Esophagus muscularis mucosa (tissue), 4 donors: ENCODE measurements at places on chromosomes 2 and 18. TPM values are rescaled to one million over a fixed set of nuclear protein-coding genes. Genes with fewer than 3 reads are reported as not detected.

- no peak for DNase-seq
These were observed 43.5 kb downstream of the PSTPIP2 start for GRCh38 chr18:46028536-46028891.

- no peak for DNase-seq
These were observed 24.8 kb upstream of the LMAN1 start for GRCh38 chr18:59383851-59384250.

FABP1 gene
- total RNA-seq: not detected

DNA sequence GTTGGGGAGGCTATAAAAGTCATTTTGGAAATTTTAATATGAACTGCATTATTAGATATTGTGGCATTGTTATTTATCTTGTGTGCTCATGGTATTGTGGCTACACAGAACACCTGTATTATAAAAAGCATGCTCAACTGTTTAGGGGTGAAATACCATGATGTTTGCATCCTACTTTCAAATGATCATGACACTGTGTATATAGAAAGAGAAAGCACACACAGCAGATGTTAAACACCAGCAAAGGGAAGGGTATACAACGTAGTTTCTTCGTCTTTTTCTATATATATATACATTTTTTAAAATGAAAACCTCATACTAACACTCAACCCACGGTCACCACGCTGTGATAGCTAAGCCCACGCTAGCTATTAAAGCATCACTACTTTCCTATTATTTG, 27.1 kb downstream of the STARD7 start:
- DNase-seq: no peak

MAL gene
- total RNA-seq: 42.8 TPM

FAM124B gene
- 2.5 TPM for total RNA-seq

- DNase-seq: no peak
These were observed 71.1 kb downstream of the ANKRD44 start for GRCh38 chr2:197239434-197239833.

DNA sequence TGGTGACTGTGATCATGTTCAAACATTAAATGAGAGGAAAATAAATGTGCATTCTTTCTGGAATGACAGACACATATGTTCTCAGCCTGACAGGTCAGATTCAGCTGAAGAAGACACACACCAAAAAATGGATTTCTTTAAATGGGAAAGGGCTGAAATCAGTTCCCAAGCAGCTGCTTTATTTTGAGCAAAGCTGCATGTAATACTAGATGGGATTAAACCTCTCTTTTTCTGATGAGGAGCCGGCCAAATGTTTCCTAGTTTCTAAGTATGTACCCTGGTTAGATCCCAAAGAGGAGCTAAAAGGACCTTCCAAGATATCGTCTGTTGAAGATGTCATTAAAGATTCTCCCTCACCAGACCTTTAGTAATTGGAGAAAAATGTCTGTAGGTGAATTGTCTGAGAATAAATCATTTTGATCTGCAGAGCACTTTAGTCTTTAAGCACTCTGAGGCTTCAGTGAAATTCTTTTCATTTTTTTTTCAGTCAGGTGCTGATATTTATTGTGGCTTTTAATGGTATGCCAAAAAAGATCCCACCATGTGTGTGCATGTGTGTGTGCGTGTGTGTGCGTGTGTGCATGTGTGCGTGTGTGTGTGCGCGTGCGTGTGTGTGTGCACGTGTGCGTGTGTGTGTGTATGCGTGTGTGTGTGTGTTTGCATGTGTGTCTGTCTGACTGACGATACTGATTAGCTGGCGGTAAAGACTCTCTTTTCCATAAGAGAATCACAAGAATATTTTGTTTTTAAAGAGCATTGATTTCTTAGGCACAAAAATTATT, 175.8 kb downstream of the IRS1 start:
- DNase-seq: no peak

DNA sequence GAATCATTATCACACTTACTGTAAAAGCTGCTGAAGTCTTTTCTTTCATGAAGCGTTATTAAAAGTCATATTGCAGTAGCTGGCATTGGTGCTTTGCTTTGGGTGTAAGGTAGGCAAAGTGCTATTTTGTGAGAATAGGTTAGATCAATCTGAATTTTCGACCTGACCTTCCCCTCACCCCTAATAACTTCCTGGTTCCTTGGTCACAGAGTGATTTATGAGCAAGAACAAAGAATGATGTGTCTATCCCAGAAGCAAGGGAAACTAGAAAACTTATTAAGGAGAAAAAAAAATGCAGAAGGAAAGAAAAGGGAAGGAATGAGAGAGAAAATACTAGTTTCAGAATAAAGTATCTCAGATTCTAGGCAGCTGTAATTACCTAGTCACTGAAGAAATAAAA, 163.1 kb upstream of the MEIS1 start:
- no peak for DNase-seq

SDC1 gene
- 0.33 TPM for total RNA-seq

DNA sequence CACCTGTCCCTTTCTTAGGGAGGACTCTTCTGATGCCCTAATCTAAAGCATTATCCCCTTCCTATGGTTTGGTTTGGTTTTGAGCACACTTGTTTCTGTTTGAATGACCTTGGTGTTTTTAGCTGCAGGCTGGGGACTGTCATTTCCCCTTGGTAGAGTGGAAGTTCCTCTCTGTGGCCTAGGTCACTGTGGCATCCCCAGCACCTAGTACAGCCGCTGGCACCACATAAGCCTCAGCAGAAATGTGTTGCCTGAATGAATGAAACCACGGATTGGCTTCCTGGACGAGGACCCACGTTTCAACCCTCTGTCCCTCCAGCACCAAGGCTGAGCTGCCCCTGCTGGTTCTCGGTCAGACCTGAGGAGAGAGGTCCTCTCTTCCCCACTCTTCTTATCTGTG, 159.9 kb downstream of the CTIF start:
- DNase-seq: no peak

DNA sequence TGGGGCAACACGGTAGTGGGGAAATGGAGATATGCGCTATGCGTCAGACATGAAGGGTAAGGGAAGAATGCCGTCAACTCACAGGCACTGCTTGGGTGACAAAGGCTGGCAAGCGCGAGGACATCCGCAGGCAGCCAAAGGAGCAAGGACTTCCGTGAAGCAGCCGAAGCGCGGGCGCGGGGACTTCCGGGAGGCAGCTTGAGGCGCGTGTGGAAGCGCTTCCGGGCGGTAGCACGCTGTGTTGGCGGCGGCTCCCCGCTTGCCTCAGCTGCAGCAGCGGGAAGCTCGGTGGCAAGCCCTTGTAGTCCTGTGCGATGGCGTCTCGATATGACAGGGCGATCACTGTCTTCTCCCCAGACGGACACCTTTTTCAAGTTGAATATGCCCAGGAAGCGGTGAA, at the start of gene PSMA8:
Gene PSMA8, plus strand, starts transcription at position 218 of the 400 bp plus-strand sequence. Its CDS starts 97 bp downstream, at position 315.
- DNase-seq: no peak

GALR1 gene
- under 0.01 TPM for total RNA-seq

- no peak for DNase-seq
These were observed 164.1 kb upstream of the RASGRP3 start for GRCh38 chr2:33312355-33312754.

DNA sequence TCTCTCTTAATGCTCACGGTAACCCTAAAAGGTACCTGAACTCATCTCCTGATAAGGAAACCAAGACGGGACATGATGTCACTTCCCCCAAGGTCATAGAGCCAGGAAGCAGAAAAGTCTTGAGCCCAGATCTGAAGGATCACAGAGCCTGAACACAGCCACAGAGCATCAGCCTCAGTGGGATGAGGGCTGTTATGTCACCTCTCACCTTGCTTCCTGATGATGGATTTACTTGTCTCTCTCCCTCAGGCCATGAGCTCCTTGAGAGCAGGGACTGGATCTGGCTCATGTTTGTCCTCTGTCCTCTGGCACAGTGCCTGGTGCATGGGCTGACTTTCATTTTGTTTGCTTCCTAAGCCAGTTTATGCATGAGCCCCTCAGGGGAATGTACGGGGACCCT, 54.2 kb downstream of the SERTAD2 start:
- no peak for DNase-seq

STK17B gene
- 6.9 TPM for total RNA-seq

DNA sequence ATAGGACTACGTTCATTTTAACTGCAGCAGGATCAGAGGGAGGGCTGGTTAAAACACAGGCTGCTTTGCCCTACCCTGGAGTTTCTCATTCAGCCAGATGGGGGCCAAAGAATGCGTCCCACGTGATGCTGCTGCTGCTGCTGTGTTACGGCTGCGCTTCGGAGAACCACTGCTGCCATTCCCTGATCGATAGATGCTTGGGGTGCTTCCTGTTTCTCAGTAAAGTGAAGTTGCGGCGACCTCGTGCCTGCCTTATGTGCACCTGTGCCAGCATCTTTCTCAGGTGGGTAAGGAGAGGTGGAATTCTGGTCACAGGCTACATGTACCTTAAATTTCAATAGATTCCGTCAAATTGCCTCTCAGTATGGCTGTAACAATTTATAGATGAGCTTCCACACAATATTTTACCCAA, 24.7 kb upstream of the TOGARAM2 start:
- DNase-seq: no peak

DNA sequence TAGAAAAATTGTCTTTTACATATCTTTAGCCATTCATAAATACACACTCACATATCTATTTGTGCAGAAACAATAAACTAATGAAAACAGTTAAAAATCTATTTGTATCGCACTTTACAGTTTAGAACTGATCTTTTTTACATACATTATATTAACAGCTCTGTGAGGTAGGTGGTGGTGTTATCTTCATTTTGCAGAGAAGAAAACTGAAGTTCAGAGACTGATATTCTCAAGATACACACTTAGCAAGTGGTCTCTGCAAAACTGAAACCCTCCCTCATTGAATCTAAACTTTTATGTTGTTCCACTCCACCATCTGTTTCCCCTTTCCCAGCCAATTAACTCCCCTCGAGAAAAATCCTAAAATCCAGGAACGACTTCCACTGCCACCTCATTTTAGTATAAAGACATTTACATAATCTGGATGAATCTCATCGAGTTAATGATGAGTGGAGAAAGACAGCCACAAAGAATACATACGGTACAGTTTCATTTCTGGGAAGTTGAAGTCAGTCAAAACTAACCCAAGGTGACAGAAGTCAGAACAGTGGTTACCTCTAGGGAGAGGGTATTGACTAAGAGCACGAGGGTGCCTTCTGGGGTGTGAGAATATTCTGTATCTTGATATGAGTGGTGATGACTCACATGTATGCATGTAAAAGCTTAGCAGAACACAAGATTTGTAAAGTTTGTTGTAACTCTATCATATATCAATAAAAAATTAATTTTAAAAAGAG, 524.2 kb upstream of the TCF4 start:
- no peak for DNase-seq

DNA sequence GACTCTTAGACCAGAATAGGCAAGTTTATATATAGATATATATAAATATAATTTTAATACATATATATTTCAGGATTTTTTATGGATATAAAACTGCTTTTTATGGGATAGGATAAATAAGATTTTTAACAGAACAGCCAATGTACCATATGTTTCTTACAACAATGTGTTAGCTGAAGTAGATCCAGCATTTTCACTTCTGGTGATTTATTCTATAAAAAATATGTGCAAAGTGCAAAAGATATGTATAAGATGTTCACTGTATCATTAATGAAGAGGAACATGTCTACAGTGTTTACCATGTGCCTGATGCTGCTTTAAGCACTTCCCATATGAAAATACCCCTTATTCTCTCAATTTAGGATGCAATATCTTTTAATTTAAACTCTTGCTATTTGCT, 22.2 kb upstream of the GPR75 start:
- no peak for DNase-seq

EPG5 gene
- 32.4 TPM for total RNA-seq

TEKT4 gene
- total RNA-seq: not detected

GRCh38 chr2:120289221-120289906, 36.7 kb downstream of the RALB start:
- no peak for DNase-seq

DNA sequence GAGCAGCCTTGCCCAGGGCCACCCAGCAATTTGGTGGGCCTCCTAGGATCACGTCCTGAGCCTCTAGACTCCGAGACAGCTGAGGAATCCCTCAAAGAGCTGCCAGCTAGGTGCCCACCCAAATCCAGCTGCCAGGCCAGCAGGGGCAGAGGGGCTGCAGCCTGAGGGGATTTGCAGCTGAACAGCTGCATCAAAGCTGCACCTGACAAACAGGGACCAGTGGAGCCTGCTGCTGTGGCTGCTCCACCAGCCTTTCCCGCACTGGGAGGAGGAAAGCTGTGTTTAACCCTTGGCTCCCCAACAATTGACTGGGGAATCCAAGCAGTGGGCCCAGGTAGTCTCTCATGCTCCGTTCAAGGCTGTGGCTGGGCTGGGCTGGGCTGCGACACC, 8.2 kb downstream of the ADRA2B start:
- no peak for DNase-seq

LAMA1 gene
- 0.17 TPM for total RNA-seq

FAM237A gene
- not detected for total RNA-seq

EML6 gene
- 0.99 TPM for total RNA-seq

LINC00305 gene
- total RNA-seq: not detected

DNA sequence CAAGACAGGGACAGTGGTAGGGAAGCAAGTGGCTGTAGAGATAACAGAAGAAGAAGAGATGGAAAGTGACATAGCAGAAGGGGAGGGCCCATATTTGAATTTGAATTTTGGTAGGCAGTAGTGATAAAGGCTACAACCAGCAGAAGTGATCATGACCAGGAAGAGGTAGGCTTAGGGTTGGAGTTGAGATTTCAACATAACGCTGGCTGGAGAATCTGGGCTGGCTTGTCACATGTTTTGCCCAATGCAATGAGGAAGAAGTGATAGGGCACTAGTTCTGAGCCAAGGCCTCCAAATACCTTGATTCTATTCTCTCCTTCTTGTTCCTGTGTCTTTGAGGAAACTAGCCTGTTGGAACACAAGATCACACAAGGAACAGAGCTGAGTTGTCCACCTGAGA, 69.4 kb downstream of the SCG2 start:
- DNase-seq: no peak

TNS1 gene
- total RNA-seq: 1,001 TPM

- no peak for DNase-seq
These were observed 27.5 kb upstream of the KCTD1 start for GRCh38 chr18:26575865-26576217.

DBI gene
- 41.8 TPM for total RNA-seq

- DNase-seq: no peak
These were observed 89.6 kb downstream of the EPAS1 start for GRCh38 chr2:46386763-46387162.

- DNase-seq: peak; percentile 94
These were observed 14.3 kb downstream of the MALL start for GRCh38 chr2:110101280-110101844.

TUBA3E gene
- not detected for total RNA-seq

CREG2 gene
- not detected for total RNA-seq

CNTNAP5 gene
- not detected for total RNA-seq

CPO gene
- 0.83 TPM for total RNA-seq

STPG4 gene
- total RNA-seq: not detected

CARF gene
- total RNA-seq: 11.4 TPM
